ENCODE measurements at places on chromosomes 2 and 18. TPM values are rescaled to one million over a fixed set of nuclear protein-coding genes. Genes with fewer than 3 reads are reported as not detected.

The UGT1A7 gene
- total RNA-seq: not detected

The TMEM17 gene
- total RNA-seq: 1.5 TPM

GRCh38 chr18:79680100-79680879 lies 687 bp downstream of the CTDP1 start:
- no peak for DNase-seq

GRCh38 chr2:98805412-98806171 lies 74.7 kb upstream of the MGAT4A start:
- DNase-seq: no peak

GRCh38 chr2:166491461-166491860 lies 2.6 kb downstream of the SCN7A start:
- no peak for DNase-seq

DNA sequence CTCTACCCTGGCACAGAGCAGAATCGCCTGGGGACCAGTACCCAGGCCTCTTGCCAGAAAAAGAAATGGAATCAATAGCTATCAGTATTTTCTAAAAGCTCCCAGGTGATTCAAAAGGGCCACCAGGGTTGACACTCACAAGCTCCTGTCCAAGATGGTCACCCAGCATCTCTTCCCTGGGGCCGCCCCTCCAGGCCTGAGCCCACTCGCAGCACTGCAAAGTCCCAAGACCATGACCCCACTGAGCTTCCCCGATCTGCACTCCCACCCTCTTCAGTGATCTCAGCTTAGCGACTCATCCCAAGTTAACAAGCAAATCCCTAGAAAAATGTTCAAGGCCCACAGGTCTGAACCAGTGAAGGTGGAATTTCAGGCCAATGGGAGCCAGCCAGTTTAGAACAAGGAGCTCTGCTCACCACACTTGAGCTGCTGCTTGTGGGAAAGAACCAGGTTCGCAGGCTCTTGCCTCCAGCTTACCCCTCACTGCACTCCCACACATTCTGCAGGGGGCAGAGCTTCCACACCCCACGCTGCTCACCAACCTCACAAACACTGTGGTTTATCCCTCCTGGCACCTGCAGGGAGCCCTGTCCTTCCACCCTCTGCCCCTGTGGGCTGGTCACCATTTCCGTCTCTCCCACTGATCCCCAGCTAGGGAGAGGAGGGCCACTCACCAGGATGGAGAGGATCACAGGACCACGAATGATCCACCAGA lies 19.8 kb downstream of the TMEM37 start:
- no peak for DNase-seq

- DNase-seq: no peak
Observed at GRCh38 chr2:224094413-224094812, 55.3 kb upstream of the SERPINE2 start.

DNA sequence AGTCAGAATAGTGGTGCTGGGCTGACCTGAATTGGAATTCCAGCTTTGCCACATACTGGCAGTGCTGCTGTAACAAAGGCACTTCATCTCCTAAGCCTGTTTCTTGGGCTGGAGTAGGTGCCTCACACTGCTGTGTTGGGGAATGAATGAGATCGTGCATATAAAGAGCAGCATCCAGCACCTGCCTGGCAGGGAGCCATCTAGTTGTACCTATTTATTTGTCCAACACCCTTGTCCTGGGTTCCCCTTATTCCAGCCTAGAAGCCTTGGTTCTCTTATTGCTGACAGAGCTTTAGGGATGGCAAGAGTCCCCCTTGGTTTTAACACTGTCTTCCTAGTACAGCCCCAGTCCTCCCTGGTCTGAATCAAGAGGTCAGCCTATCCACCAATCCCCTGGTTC lies 275.3 kb upstream of the RAB12 start:
- DNase-seq: no peak

DNA sequence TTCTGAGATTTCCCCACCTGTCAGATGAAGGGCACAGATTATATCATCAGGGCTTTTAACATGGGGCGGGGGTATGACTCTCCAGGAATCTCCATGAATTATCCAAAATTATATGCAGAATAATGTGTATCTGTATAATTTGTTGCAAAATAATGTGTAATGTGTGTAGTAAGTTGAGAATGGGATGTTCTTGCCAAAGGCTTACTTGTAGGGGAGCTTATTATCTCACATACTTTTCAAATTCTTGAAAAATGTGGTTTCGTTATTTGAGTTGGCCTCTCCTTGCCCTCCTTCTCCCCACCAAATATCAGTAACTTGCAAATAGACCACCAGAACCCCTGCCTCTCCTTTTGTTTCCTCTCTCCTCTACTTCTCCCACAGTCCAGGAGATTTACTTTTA lies 35.6 kb downstream of the UBR3 start:
- DNase-seq: no peak

GRCh38 chr2:98463988-98464771 lies 19.5 kb downstream of the INPP4A start:
- no peak for DNase-seq

- no peak for DNase-seq
Observed at GRCh38 chr2:184543832-184544231, 54.5 kb upstream of the ZNF804A start.

DNA sequence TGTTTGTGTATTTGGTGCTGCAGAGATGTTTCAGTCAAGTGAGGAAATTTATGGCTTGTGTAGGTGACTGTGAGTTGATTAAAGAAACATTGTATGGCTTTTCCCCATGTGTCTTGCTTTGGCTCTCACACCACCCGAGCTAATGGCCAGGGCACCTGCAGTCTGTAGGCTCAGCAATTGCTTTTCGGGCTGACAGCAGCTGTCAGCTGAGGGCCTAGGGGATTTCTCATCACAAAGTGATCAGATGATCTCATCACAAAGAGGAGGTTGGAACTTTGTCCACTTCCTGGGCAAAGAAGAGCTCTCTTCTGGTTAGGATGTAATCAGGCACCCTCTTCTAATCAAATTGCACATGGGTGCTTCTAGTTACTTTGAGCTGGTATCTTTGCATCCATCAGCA lies 632.2 kb downstream of the SLC4A3 start:
- no peak for DNase-seq

The RTP5 gene
- not detected for total RNA-seq

- DNase-seq: no peak
Observed at GRCh38 chr2:219289537-219290361, 10.6 kb downstream of the DNAJB2 start.

- DNase-seq: no peak
Observed at GRCh38 chr2:88824951-88825350, 133.5 kb downstream of the RPIA start.
